ENCODE measurements at places on chromosomes 4 and X.

DNA sequence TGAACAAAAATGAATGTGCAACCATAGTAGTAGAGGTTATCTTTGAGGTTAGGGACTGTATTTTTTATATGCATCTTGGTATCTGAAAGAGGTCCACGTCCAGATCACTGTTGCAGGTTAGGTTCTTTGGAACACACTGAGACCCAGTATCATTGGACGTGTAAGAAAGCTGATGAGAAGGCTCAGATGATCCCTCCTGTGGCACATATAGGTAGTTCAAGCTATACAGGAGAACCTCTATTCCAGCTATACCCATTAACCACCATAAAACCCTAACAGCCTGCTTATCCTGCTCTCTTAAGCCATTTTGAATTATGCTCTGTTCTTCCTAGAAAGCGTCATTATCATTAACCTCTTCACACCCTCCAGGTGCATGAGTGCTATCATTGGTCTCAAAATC is 930.7 kb upstream of the HS3ST1 start:
- DNase-seq, result no peak

GRCh38 chrX:151174581-151175282 is 1.7 kb upstream of the GPR50 start:
- no peak for DNase-seq

DNA sequence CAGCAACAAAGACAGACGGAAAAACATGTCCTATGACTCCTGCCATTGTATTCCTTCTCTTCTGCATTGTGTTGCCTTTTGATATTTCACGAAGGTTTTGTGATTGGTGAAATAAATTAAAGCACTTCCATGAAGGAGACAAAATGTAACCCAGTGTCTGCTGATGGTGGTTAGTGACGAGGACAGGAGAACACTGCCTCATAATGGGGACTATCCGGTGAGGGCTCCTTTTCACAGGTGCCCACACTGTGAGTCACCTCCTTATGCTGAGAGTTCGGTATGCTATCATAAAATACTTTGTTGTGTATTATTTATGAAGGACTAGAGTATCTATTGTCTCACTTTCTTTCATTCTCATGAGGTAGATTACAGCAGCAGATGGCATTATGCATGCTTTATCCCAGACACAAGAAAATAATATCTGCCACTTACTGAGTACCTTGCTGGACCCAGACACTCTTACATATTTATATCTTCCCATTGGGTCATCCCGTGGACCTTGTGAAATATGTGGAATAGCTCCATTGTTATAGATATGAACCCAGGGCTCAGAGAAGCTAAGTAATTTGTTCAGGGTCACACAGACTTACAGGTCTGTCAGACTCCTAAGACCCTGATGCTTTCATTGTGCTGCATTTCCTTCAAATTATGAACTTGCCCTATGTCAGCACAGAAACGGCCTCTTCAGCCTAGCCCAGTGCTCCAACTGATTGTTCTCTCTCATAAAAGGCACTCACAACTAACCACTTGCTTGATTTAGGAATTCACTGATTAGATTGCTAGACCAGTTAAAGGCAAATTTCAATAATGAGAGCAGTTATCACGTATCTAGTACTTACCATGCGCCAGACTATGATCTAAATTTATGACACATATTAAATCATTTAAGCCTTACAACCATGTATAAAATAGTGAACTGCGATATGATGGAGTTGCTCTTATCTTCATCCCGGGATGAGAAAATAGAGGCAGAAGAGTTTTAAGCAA is 31.2 kb downstream of the PLS3 start:
- no peak for DNase-seq

- no peak for DNase-seq
Observed at GRCh38 chrX:132482632-132483031, 6.2 kb downstream of the MBNL3 start.

- no peak for DNase-seq
Observed at GRCh38 chr4:66169341-66169740, 499.1 kb upstream of the EPHA5 start.

DNA sequence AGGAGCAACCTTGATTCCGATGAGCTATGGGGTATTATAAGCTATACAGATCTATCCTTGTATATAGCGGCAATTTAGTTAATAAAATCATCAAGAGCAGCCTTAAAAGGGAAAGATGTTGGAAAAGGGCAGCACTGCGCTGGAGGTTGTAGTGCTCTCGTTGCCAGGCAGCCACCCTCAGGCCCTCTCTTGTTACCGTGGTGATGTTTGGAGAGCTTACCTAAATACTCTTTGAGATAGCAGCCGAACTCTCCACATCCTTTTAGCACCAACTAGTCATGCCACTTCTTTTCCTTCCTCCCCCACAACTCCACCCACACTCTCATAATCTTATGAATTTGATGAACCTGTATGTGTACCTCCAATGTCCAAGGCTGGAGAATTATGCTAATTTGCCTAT is 3.8 kb upstream of the RADX start:
- DNase-seq, result no peak

DNA sequence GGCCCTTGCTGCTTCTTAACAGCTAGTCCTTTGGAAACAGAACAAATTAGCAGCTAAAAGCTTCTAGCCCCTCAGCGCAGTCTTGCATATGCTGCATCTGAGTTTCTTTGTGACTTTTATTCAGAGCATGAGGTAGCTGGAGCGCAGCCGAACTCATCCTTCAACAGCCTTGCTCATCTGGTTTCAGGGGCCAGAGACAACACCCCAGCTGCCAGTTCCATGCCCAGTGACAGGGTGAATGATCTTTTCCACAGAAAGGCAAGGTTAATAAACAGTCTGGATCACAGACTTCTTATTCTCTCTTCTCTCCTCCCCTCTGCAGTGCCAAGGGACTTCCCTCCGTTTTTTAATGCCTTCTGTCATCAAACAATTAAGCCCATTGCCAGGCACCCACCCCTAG is 216.6 kb upstream of the INTU start:
- DNase-seq, result no peak

DNA sequence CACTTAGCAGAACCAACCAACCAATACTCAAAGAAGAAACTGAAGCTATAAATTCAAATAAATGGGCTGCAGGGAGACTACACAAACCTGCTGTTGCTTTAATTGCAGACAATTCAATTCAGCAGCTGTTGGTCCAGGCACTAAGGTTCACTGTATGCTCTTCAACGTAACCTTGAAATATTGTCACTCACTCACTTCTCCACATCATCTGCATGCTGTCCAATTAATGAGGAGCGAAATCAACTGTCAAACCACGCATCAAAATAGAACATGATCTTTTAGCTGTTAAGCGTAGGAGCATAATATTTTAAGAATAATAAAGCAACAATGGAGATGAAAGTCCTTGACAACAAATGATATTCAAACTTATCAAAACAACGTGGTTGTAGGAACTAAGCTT is 17.0 kb downstream of the ENOX2 start:
- no peak for DNase-seq

DNA sequence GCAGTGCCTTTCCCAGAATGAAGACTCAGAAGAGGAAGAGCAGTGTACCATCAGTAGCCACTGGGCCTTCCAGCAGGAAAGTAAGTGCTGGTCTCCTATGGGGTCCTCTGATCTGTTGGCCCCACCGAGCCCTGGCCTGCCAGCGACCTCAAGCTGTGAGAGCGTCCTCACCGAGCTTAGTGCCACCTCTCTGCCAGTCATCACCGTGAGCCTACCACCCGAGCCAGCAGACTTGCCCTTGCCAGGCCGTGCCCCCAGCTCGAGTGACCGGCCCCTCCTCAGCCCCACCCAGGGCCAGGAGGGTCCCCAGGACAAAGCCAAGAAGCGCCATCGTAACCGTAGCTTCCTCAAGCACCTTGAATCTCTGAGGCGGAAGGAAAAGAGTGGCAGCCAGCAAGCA is 69.7 kb downstream of the STARD8 start:
- DNase-seq, result no peak

DNA sequence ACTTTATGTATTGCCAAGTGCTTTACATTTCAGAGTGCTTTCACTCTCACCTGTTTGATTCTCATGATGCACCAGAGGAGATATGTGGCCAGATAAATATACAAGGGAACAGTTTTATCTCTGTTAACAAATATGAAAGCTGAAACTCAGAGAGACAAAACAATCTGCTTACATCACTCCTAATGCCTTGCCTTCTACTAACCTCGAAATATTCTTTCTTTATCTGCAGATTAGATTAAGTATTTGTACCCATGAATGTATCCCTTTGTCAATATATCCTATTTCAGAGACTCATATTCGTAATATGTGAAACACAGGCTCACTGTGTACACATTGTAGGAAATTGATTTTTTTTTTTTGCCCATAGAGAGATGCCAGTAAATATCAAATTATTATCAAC is 178.1 kb downstream of the NWD2 start:
- no peak for DNase-seq

DNA sequence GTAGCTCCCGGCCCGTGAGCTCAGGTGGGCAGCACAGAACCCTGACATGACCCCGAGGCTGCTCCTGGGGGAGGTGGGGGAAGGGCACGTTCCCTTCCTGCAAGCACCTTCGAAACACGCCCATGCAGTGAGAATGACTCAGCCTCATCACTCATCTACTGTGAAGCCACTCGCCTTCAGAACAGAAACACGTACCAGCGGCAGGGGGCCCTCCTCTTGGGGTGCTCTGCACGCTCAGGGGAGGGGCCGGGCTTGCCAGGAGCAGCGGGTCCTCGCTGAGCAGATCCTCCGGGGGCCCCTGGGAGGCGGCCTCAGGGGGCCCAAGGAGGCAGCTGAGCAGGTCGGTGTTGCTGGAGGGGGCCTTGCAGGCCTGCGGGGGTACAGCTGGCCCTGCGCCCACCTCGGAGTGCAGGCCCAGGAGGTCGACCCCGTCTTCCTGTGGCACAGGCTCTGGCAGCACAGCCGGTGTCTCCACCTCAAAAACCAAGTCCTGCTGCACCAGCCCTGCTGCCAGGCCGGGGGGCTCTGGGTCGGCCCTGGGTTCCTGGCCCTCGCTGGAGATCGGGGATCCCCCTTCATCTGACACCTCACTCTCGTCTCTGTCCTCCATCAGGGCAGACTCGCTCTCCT is 40.9 kb upstream of the CPLX1 start:
- no peak for DNase-seq

DNA sequence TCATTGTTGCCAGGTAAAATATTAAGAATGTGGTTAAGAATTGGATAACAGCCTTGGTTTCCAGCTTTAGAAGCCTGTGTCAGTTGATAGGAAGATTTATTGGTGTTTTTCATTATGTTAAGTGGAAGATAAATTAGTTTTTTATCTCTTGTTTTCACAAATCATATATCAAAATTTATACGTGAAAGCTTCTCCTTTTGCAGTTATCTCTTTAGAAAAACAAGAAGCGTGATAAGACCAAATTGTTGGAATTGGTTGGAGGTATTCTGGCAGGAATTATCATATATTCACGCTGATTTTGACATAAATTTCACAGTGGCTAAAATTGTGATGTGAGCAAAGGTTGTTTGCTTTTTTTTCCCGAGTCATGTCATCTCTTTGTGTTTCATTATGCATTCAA is 90.6 kb downstream of the FRMPD4 start:
- DNase-seq, result no peak

DNA sequence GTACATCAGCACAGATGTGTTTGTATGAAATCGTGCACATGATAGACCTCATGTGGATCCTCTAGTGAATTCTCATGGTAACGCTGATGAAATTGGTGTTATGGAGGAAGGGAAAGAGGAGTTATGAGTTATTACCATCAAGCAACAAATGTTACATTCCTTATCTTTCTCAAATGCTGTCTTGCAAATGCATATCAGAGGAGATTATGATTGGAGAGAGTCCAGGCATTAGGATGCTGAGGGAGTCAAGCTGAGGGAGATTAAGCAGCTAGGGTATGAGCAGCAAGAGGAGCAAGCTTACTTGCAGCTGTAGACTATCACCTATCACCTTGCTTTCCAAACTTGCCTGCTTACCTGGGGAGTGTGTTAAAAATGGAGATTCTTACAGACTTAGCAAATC is 36.8 kb upstream of the SFRP2 start:
- no peak for DNase-seq

DNA sequence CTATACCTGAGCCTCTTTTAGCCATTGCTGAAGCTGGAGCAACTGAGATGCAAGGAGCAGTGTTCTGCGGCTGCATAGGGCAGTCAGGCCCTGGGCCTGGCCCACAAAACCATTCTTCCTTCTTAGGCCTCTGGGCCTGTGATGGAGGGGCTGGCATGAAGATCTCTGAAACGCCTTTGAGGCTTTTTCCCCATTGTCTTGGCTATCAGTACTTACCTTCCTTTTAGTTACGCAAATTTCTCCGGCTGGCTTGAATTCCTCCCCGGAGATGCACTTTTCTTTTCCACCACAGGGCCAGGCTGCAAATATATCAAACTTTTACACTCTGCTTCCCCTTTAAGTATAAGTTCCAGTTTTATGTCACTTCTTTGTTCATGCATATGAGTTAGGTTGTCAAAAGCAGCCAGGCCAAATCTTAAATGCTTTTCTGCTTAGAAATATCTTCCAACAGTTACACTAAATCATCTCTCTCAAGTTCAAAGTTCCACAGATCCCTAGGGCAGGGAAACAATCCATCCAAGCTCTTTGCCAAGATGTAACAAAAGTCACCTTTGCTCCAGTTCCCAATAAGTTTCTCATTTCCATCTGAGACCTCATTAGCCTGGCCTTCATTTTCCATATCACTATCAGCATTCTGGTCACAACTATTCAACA is 194.4 kb upstream of the PCDH7 start:
- DNase-seq, result no peak

GRCh38 chrX:40420899-40421729 is 159.7 kb upstream of the ATP6AP2 start:
- no peak for DNase-seq

GRCh38 chr4:118816538-118817177 is 19.3 kb downstream of the SEC24D start:
- no peak for DNase-seq

- DNase-seq, result no peak
Observed at GRCh38 chr4:86928400-86929255, 6.2 kb upstream of the AFF1 start.

GRCh38 chrX:13545726-13546125 is 23.7 kb upstream of the EGFL6 start:
- no peak for DNase-seq

DNA sequence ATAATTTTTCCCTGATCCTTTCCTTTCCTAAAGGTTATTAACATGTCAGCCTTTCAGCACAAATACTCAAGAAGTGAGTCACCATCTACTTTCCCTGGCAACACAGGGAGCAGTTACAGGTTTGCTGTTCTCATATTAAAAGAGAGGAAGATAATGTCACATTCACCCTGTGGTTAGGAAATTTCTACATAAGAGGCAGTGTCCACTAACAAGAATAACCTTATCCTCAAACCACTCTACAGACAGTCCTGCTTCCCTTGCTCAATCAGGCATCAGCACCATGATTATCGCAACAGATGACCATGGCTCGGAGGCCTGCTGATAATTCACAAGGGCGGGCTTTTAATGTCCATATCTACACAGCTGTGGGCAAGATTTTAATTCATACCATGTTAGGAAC is 30.9 kb downstream of the RNF150 start:
- peak; percentile 60 for DNase-seq
